Activated naive CD8-positive, alpha-beta T cell treated with anti-CD3 and anti-CD28 coated beads for 36 hours (primary cell): ENCODE measurements at places on chromosomes 11 and 22. TPM values are rescaled to one million over a fixed set of nuclear protein-coding genes. Genes with fewer than 3 reads are reported as not detected.

DERL3 gene
- total RNA-seq: 5.9 TPM

KDM4E gene
- total RNA-seq: not detected

DNA sequence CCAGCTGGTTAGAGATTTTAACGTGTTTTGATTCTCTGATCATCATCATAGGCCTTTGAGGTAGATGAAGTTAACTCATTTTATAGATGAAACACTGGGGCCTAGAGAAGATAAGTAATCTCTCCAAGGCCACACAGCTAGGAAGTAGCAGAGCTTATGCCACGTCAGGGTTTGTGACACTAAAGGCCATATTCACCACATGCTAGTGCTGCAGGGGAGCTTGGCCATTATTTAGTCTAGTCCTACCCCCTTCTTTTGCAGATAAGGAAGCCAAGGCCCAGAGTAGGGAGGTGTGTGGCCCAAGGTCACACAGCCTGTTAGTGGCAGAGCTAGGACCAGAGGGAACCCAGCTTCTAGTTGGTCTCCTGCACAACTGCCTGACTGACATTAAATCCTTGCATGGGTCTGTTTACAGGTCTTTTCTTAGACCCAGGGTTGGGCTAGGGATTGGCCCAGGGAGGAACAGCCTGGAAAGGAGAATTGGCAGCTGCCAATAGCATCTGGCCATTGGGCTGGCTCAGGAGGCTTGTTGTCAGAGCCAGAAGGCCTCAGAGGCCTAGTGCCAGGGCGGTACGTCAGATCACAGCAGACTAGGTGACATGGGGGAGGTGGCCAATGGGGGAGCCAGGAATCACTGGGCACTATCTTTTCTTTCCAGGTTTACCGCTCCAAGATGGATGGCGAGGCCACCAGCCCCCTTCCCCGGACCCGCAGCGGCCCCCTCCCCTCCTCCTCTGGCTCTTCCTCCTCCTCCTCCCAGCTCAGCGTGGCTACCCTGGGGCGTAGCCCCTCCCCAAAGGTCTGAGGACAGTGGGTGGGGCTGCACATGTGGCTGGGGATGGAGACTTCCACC is 36.0 kb downstream of the PHLDB1 start:
- no peak overlapping the region for H3K27ac ChIP-seq
- H3K4me1 ChIP-seq: no peaks in the 10 kb centered on the region
- peaks cover 2% of the 10 kb centered on the region for H3K36me3 ChIP-seq
- no peaks in the 10 kb centered on the region for H3K27me3 ChIP-seq

GRCh38 chr11:107719557-107720302 is 7.9 kb upstream of the SLN start:
- no peaks in the 10 kb centered on the region for H3K36me3 ChIP-seq
- DNase-seq: no peak
- no peak overlapping the region for H3K4me3 ChIP-seq

GRCh38 chr11:74559934-74560309 is 32.5 kb upstream of the POLD3 start:
- H3K27ac ChIP-seq: no peak overlapping the region

DNA sequence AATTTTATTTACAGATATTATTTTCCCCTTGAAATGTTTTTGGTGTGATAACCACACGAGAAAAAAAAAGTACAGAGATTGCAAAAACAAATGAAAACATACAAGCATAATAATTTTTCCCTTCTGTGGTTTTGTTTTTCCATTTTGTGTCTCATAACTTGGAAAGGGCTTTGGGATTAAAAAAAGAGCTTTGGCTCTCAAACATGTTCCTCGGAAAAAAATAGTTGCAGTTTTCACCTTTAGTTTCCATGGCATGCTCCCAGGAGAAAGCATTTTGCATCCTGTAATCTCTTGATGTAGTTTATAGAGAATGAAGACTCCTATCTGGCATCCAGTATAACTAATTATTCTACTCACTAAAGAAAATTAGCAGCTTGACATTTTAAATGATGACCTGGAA is 362.1 kb upstream of the PDGFD start:
- peaks cover 5% of the 10 kb centered on the region for H3K27me3 ChIP-seq
- DNase-seq: no peak
- H3K4me3 ChIP-seq: no peak overlapping the region
- no peak overlapping the region for H3K27ac ChIP-seq
- H3K36me3 ChIP-seq: no peaks in the 10 kb centered on the region
- no peaks in the 10 kb centered on the region for H3K4me1 ChIP-seq

DNA sequence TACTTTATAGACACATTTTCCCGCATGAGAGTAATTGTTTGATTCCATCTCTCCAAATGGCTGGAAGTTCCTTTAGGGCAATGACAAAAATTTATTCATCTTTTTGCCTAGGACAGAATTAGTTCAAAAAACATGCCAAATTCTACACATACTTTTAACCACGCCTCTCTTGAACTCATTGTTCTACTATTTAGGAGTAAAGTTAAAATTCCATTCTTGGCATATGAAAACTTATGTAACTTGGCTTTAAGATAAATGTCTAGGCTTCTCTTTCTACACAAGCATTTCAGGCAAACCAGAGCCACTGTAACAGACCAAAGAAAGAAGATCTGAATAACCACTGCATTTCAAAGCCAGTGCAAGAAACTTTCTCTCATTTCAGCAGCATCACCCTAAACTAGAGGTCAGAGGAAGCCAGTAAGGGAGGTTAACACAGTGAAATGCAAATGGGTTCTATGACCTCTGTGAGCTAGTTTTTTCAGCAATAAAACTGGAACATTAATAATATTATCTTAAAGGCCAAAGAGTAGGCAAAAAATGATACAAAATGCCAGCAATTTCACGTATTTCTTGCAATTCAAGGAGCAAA is 73.0 kb downstream of the RSF1 start:
- H3K27me3 ChIP-seq: no peaks in the 10 kb centered on the region
- H3K27ac ChIP-seq: no peak overlapping the region
- DNase-seq: no peak
- H3K4me3 ChIP-seq: no peak overlapping the region

GRCh38 chr11:13440100-13440855 is 22.7 kb downstream of the BTBD10 start:
- no peak for DNase-seq
- peaks cover 24% of the 10 kb centered on the region for H3K4me1 ChIP-seq
- H3K4me3 ChIP-seq: no peak overlapping the region
- H3K36me3 ChIP-seq: peaks cover 8% of the 10 kb centered on the region
- H3K27me3 ChIP-seq: no peaks in the 10 kb centered on the region

DNA sequence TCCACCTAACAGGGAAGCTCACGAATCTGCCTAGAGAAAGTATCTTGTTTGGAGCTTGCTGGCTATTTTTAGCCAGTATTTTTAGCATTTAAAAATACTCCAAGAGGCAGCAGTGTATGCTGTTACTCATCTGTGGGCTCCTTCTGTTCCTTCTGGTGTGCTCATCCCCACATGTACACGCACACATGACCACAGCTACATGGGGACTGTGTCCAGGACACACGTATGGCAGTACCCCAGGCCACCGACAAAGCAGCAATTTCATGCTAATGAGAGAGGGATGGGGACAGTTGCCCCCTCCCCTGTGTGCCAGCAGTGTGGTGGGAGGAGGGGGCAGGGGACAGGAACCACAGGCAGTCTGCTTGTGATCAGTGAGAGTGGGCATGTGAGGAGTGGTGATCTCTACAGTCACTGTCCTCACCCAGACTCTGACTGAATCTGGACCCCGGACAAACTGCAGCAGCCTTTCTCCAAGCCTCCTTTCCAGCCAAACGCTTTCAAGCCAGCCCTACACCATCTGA is 16.4 kb downstream of the USP2 start:
- H3K27me3 ChIP-seq: peaks cover 69% of the 10 kb centered on the region
- H3K27ac ChIP-seq: no peak overlapping the region
- H3K4me1 ChIP-seq: peaks cover 5% of the 10 kb centered on the region
- no peak for DNase-seq
